ENCODE measurements at places on chromosomes 3 and 15.

- no peak for DNase-seq
These were observed 628.2 kb downstream of the NR2F2 start for GRCh38 chr15:96958721-96959120.

DNA sequence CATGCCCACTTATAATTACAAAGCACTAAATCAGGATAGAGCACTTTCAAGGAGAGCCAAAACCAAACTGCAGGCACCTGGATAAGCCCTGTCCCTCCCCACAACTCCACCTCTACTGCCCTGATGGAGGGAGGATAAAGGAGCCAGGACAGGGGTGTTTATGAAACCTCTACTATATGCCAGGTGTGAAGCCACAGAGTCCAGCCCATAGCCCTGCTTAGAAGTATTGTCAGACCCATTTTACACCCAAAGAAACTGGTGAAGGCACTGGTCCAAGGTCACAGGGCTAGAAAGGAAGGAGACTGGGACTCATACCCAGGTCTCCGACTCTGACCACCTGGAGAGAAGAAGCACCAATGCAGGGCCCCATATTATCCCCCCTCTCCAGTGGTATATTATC is 48.7 kb downstream of the SH3BP5 start:
- no peak for DNase-seq

GRCh38 chr3:168162172-168162571 is 66.4 kb upstream of the GOLIM4 start:
- no peak for DNase-seq

DNA sequence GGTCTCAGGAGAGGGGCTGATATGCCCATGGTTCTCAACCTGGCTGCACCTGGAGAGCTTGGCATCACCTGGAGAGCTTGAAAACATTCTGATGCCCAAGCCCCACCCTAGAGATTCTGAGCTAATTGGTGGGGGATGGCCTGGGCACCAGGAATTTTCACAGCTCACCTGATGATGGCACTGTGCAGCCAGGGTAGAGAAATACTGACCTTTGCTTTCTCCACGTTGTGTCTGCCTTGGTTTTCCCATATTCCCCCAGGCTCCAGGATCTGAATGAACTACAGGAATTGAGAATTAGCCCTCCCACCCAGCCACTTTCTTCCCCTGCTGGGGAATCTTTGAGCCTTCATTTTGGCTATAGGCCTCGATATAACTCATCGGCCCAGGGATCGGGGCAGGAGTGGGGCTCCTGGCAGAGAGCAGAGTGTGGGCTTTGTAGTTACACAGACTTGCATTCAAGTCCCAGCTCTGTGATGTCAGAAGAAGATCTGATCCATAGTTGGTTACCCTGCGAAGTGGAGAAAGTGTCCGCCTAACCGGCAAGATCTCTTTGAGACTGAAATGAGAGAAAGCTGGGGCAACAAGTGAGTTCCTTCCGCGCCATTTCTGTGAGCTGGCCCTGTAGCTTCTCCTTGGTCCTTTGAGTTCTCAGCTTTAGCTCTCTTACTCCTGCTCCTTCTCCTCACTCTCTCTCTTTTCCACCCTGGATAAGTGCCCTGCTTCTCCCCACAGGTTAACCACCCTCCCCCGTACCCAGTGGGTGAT is 33.1 kb upstream of the UBE2Q2 start:
- peak; percentile 63 for DNase-seq

- peak; percentile 84 for DNase-seq
These were observed 556 bp downstream of the ANKRD63 start for GRCh38 chr15:40282147-40282868.

DNA sequence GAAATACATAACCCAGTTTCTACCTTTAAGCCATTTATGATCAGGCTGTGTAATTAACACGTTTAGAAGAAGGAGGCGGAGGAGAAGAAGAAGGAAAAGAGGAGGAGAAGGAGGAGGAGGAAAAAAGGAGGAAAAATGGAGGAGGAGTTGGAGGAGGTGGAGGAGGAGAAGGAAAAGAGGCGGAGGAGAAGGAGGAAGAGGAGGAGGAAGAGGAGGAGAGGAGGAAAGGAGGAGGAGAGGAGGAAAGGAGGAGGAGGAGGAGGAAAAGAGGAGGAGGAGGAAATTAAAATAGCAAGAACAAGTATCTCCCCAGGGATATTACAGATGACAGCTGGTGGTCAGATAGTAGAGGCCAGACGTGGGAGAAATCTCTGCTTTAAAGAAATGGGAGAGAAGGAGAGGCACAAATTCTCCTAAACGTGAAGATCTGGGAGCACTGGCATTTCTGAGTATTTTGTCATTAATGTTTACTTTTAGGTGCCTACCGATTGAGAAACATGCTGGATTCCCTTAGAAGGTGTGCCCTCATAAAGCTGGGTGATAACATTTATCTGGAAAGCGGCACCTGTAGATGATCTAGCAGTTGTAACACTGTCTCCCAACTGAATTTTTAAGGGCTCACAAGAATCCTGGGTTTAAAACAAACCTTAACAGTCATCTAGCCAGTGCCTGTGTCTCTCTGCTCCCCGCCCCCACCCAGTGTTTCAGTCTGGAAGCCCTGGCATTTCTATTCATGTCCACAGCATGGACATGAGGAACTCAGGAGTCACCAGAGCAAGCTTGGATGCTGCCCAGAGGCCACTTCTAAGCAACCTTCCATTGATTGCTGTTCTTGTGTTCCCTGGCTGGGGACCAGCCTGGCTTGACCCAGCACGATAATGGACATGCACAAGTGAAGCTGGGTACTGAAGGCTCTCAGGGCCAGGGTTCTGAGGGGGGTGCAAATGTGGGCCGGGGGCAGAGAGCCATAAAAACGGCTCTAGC is 75.2 kb downstream of the CHRNA7 start:
- DNase-seq, result no peak
